Chondrocyte (in vitro differentiated cells): ENCODE measurements at places on chromosomes 2 and 18. TPM values are rescaled to one million over a fixed set of nuclear protein-coding genes. Genes with fewer than 3 reads are reported as not detected.

DNA sequence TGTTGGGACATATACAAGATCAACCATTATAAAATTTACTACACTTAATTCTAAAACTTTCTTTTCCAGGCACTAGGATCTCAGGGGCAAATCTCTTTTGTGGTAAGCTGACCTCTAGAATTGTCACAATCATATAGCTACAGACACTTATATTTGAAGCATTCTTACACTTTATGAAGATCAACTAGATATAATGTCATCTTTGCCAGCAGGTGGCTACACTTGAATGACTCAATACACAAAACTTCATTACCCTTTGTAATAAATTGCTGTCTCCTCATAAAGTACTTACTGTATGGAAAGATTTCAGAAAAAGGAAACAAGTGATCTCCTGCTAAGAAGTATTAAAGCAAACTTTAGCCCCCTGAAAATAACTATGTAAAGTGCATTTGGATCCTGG lies 77.8 kb downstream of the RDH14 start:
- no peaks in the 10 kb centered on the region for H3K27me3 ChIP-seq
- DNase-seq = no peak
- H3K36me3 ChIP-seq = no peaks in the 10 kb centered on the region
- peaks cover 9% of the 10 kb centered on the region for H3K4me1 ChIP-seq
- no peak overlapping the region for H3K27ac ChIP-seq
- H3K4me3 ChIP-seq = no peak overlapping the region

Gene GREB1L
- total RNA-seq = 2.3 to 4.1 TPM (median 2.4 TPM) in 3 replicates

DNA sequence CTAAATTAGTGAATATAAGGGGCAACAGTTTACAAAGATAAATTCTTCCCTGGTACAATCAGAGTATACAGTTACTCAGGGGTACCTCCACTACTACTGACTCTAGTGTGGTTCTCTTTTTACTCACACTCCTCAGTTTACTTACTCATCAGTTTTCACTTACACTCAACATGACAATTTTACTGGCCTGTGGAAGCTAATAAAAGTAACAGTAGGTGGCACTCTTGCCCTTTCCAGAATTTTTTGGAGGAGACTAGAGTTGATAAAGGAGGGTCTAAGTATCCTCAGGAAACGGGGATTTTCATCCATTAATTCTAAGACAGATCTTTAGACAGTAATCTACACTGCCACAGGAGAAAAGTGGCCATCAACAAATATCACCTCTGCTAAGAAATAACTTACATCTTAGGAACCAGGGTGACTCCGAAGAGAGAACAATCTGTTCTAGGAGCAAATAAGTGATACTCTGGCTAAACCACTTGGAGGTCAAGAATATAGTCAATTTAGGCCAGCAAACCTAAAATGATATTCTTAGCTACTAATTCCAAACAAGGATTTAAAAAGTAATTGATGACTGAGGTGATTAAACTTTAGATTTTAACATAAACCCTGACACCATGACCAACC lies 61.3 kb downstream of the ATL2 start:
- no peak for DNase-seq
- H3K27ac ChIP-seq = no peak overlapping the region
- H3K27me3 ChIP-seq = no peaks in the 10 kb centered on the region
- peaks cover 7% of the 10 kb centered on the region for H3K36me3 ChIP-seq
- peaks cover 5% of the 10 kb centered on the region for H3K4me1 ChIP-seq
- no peak overlapping the region for H3K4me3 ChIP-seq

- H3K4me3 ChIP-seq = peak overlapping the region; percentile 32
- peaks cover 21% of the 10 kb centered on the region for H3K4me1 ChIP-seq
- no peaks in the 10 kb centered on the region for H3K27me3 ChIP-seq
- H3K36me3 ChIP-seq = no peaks in the 10 kb centered on the region
Observed at GRCh38 chr2:238389988-238390589, 36.6 kb upstream of the ASB1 start.
